A673 (cell line): ENCODE measurements at places on chromosomes 11 and 22. TPM values are rescaled to one million over a fixed set of nuclear protein-coding genes. Genes with fewer than 3 reads are reported as not detected.

DNA sequence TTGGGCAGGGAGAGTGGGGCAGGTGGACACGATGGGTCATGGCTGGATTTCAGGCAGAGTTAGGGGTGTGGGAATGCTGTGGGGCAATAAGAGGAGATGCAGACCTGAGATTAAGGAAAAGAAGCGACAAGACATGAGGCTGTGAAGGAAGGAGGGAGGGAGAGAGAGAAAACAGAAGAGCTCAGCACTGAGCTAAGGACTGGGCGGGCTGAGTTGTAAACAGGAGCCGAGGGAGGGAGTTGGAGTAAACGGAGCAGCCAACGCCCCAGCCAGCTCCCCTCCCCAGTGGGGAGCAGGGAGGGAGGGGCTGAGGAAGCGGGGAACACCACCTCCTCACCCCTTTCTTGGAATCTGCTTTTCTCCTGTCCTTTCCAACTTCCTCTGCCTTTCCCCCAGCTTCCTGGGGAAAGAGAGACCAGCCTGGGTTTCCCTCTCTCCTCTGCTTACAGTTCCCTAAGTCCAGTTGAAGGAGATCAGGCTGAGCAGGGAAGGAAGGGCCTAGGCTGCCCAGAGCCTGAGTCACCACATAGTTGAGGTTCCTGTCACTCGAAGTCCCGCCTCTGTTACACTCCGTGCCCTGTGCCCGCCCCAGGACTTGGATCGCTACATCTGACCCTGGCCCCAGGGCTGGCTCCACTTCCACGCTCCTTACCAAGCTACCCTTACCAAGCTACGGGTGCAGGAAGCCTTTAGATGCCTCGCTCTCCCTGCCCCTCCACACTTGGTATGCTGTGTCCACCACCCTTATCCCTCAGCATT, 6.7 kb upstream of the AHNAK start:
- peak; percentile 76 for DNase-seq
- H3K4me1 ChIP-seq = peaks cover 62% of the 10 kb centered on the region
- H3K36me3 ChIP-seq = peaks cover 16% of the 10 kb centered on the region
- no peak overlapping the region for H3K4me3 ChIP-seq
- H3K27me3 ChIP-seq = no peaks in the 10 kb centered on the region

DNA sequence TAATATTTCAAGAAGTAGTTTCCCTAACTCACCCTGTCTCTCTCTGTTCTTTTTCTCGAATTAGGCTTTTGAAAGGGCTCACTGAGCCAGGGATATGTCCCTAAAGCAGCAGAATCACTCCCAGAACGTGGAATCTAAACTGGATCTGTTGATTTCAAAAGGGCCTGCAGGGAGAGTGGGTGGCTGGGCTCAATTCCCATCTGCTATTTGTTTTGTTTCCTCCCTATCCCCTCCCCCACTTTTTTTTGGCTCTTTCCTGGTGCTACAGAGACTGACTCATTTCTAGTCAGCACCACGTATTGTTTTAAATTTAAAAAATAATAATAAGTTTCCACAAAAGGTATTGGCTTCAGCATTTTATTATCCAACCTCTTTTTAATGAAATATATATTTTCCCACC, 961.5 kb downstream of the FAM181B start:
- H3K27ac ChIP-seq = no peak overlapping the region
- H3K4me3 ChIP-seq = no peak overlapping the region
- H3K4me1 ChIP-seq = peaks cover 8% of the 10 kb centered on the region
- DNase-seq = no peak

DNA sequence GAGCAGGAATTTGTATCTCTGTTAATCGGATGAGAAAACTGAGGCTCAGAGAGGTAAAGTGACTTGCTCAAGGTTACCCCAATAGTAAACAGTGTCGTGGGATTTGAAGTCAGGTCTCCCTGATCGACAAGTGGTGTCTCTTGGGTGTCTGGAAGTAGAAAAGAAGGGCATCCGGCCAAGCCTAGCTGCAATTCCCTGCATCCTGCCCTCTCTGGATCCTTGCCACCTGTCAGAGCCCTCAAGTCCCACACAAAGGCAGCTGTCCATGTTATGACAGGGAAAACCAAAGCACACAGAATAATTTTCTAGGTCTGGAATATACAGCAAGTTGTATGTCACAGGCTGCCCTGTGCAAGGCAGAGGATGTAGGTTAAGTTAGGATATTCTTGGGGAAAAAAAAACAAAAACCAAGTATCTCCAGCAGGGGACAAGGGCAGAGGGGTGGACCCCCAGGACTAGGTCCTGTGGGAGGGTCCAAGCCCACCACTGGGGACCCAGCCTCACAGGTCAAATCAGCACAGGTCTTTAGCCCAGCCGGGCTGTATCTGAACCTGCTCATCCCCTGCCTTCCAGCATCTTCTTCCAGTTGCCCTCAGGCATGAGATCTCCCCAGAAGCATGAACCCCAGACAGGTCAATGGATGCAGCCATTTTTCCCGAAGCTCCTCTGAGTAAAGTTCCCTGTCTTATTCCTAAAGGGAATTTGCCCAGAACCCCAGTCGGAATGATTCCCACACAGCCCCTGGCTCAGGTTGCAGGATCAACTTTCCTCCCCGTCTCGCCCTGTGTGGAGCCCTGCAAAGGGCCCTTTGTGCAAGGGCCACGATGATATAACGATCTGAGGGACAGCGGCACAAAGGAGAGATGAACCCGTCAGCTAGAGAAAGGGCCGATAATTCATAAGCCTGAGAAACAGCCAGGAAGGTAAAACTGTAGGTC, 15.0 kb downstream of the USH1C start:
- H3K27ac ChIP-seq = no peak overlapping the region

- H3K27me3 ChIP-seq = peaks cover 23% of the 10 kb centered on the region
- no peak for DNase-seq
- no peak overlapping the region for H3K4me3 ChIP-seq
- H3K27ac ChIP-seq = no peak overlapping the region
These were observed 107.6 kb downstream of the ZNF280B start for GRCh38 chr22:22400964-22401363.

DNA sequence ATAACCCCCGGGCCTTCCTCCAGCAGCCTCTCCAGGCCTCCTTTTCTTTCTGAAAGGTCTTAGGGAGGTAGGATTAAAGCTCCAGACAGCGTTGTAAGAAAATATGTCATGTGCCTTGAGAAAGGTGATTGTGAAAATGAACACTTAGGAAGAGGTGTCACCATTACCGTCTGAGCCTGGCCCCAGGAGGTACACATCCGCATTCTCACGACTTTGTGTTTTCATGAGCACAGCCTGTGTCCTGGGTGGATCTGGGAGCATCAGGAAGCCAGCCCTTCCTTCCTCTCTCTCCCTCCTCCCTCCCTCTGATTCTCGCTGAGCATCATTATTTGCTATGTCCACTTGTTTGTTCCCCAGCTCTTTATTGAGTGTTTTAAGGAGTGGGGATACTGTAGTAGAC, 105.1 kb upstream of the CRYBB3 start:
- no peaks in the 10 kb centered on the region for H3K4me1 ChIP-seq
- H3K36me3 ChIP-seq = no peaks in the 10 kb centered on the region
- H3K27ac ChIP-seq = no peak overlapping the region
- H3K4me3 ChIP-seq = no peak overlapping the region
- no peak for DNase-seq
- H3K27me3 ChIP-seq = no peaks in the 10 kb centered on the region

GRCh38 chr22:18060646-18061620, 16.9 kb upstream of the PEX26 start:
- no peak for DNase-seq
- H3K36me3 ChIP-seq = no peaks in the 10 kb centered on the region
- peaks cover 9% of the 10 kb centered on the region for H3K4me1 ChIP-seq
- H3K27ac ChIP-seq = no peak overlapping the region

DNA sequence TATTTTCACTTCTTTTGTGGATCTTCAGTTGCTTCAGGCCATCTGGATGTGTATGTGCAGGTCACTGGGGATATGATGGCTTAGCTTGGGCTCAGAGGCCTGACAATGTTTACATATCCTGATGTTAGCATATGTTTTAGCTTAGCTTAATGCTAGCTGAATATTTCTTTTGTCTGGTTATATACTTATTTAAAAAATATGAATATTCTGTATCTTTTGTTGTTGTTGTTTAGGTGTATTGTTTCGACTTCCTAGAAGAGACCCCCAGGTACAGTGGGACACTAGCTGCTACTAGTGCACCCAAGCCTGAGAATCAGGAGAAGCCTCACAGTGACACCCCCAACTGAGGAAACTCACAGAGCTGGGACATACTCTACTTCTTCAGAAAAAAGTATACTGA, at the start of gene KDM4E:
KDM4E (plus strand) TSS at position 301 of the 400 bp plus-strand sequence. CDS start 300 bp downstream, outside the sequence.
- H3K36me3 ChIP-seq = no peaks in the 10 kb centered on the region
- DNase-seq = no peak
- H3K4me3 ChIP-seq = no peak within 1 kb of the TSS
- H3K27me3 ChIP-seq = no peaks in the 10 kb centered on the region
- H3K4me1 ChIP-seq = no peaks in the 10 kb centered on the region

- H3K27me3 ChIP-seq = peaks cover 5% of the 10 kb centered on the region
- no peaks in the 10 kb centered on the region for H3K36me3 ChIP-seq
- H3K4me3 ChIP-seq = no peak overlapping the region
- H3K4me1 ChIP-seq = no peaks in the 10 kb centered on the region
- H3K27ac ChIP-seq = no peak overlapping the region
These were observed 1.9 kb upstream of the P2RY6 start for GRCh38 chr11:73270016-73270854.

- no peaks in the 10 kb centered on the region for H3K4me1 ChIP-seq
- peaks cover 81% of the 10 kb centered on the region for H3K27me3 ChIP-seq
- H3K36me3 ChIP-seq = no peaks in the 10 kb centered on the region
- H3K4me3 ChIP-seq = no peak overlapping the region
These were observed 3.4 kb downstream of the KIRREL3 start for GRCh38 chr11:126997196-126997595.

GRCh38 chr11:126926376-126926791, 74.2 kb downstream of the KIRREL3 start:
- DNase-seq = no peak
- no peaks in the 10 kb centered on the region for H3K36me3 ChIP-seq
- H3K4me3 ChIP-seq = no peak overlapping the region
- no peaks in the 10 kb centered on the region for H3K4me1 ChIP-seq
- no peaks in the 10 kb centered on the region for H3K27me3 ChIP-seq

DNA sequence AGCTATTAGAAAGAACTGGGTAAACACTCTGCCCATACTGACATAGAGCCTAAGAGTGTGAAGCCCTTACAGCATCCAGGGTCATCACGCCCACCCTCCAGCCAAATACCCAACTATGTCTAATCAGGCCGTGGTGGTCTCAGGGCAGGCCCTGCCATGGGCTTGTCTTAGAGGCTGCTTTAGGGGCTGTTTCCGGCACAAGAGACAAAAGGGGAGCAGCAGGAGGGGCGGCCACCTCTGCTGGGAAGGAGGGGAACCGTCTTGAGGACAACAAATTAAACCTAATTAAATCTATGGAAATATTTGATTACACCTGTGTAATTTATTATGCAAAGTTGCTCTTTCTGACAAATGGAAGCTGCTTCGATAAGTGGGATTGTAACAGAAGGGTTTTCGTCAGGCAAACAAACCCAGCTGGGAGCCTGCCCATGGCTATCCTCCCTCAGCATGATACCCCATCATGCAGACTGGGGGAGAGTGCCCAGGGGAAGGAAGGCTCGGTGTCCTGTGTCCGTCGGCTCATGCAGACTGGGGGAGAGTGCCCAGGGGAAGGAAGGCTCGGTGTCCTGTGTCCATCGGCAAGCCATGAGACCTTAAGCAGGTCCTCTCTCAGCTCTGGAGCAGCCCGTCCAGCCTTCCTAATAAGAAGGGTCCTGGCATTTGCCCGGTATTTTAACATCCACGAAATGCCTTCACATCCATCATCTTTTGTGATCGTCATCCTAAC, 163.6 kb upstream of the B3GAT1 start:
- no peaks in the 10 kb centered on the region for H3K4me1 ChIP-seq
- DNase-seq = no peak
- H3K36me3 ChIP-seq = no peaks in the 10 kb centered on the region

DNA sequence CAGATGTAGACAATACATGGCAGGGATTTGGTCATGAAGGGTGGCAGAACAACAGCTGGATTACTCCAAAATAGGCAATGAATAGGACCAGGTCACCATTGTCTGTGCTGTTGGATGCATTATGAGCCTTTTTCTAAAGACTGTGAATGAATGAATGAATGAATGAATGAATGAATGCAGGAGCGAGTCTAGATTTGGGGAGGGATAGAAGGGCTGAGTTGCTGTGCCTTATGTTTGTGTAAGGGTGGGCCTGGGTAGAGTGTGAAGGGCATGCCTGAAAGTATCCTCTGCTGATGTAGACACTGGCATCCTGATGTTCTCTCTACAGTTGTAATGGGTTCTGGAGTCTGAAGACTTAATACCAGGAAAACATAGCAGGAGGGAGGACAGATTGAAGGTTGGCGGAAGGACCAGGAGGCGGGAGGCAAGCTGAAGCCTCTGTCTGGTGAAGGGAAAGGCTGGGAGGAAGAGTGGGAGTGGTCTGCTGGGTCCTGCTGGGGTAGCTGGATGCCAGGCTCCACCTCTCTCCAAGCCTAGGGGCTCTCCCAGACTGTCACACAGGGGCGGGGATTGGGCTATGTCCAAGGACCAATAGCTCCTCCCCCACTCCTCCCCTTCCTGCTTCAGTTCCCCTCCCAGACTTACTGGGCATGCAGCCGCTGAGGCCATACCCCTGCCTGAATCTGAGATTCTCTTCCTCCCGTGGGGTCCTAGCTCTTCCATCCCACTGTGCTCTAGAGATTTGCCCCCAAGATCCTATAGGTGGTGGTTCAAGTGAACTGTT, 4.8 kb downstream of the TRIM3 start:
- H3K36me3 ChIP-seq = peaks cover 21% of the 10 kb centered on the region
- no peaks in the 10 kb centered on the region for H3K27me3 ChIP-seq
- peak; percentile 97 for DNase-seq
- no peak overlapping the region for H3K4me3 ChIP-seq

DNA sequence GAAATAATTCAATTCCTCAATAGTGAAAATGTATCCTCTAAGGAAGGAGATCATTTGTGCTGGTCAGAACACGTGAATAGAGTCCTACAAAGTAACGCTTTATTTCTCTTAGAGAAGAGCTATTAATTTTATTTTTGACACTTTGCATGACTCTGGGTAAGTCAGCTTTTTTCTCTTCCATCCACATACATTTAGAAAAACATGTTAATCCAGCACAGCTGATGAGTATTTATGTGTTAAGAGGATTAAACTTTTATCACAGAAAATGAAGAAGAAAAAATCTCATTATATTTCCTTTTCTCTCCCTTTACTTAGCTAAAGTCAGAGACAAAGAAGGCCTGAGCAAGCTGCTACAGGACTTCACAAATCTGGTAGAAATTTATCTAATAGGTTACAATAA, 649.5 kb upstream of the CCDC179 start:
- H3K4me3 ChIP-seq = no peak overlapping the region
- no peaks in the 10 kb centered on the region for H3K36me3 ChIP-seq
- no peak overlapping the region for H3K27ac ChIP-seq
- DNase-seq = peak; percentile 1
- H3K27me3 ChIP-seq = no peaks in the 10 kb centered on the region

DNA sequence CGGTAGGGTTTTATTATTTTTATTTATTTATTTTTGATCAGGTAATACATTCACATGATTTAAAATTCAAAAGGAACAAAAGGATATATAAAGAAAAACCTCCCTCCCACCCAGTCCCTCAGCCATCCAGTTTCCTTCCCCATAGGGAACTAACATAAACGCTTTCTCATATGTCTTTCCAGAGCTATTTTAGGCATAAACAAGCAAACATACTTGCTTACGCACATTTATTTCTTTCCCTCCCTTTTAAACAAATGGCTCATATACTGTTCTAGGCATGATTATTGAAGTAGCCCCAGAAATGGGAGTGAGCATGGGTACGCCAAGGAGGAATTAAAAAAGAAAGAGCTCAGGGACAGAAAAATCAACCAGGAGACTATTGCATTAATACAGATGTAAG, 63.7 kb downstream of the LIF start:
- no peaks in the 10 kb centered on the region for H3K4me1 ChIP-seq
- no peak for DNase-seq
- no peak overlapping the region for H3K4me3 ChIP-seq

Gene SULT4A1
- total RNA-seq = 0.15 and 0.33 TPM in 2 replicates

Gene RFPL1
- total RNA-seq = not detected in 2 replicates

Gene GVQW3
- total RNA-seq = 6.2 and 9.9 TPM in 2 replicates

Gene KREMEN1
- total RNA-seq = 4.2 and 9.6 TPM in 2 replicates

Gene SCGB2A2
- not detected in 2 replicates for total RNA-seq

Gene TAGLN
- 19.4 and 27.2 TPM in 2 replicates for total RNA-seq

Gene RFPL3
- not detected in 2 replicates for total RNA-seq

Gene SWAP70
- total RNA-seq = 18.9 and 21.1 TPM in 2 replicates
